ENCODE measurements at places on chromosomes 7 and 10.

- no peak for DNase-seq
Measured at GRCh38 chr7:39375047-39375873, 190.9 kb upstream of the YAE1 start.

GRCh38 chr10:96548589-96548988, 34.9 kb upstream of the TLL2 start:
- DNase-seq = no peak

DNA sequence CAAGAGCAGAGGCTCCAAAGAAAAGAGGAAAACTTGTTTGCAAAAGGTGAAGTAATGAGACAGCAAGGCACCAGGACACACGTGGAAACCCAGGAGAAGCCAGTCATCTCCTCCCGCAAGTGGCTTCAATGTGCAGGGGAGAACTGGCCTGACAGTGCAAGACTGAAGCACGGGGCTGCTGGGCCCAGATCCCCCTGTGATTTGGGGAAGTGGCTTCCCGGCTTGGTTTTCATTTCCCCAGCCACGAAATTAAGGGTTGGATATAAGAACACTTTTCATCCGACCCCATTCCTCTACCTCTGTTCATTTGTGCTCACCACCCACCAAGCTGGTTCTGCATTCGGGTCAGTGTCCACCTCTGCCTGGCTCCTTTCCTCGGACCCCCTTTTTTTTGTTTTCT, 306.4 kb downstream of the FGFR2 start:
- no peak for DNase-seq

- no peak for DNase-seq
Measured at GRCh38 chr7:82162289-82162688, 281.3 kb downstream of the CACNA2D1 start.

GRCh38 chr10:1015688-1016087, 10.0 kb downstream of the IDI2 start:
- no peak for DNase-seq

DNA sequence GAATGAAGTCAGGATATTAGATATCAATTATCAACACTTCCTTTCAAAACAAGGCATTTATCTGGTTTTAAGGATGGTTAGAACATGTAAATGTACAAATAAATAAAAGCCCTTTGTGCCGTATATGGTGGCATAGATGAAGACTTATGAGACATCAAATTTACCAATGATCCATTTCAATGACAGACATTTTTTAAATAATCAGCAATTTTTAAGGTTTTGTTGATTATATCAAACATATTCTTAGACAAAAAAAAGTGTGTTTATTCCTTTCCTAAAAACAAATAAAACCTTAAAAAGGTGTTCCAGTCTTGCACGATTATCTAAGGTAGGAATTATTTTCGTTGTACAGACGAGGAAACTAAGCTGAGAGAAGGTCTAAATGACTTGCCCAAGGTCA, 13.8 kb downstream of the APBB1IP start:
- no peak for DNase-seq

DNA sequence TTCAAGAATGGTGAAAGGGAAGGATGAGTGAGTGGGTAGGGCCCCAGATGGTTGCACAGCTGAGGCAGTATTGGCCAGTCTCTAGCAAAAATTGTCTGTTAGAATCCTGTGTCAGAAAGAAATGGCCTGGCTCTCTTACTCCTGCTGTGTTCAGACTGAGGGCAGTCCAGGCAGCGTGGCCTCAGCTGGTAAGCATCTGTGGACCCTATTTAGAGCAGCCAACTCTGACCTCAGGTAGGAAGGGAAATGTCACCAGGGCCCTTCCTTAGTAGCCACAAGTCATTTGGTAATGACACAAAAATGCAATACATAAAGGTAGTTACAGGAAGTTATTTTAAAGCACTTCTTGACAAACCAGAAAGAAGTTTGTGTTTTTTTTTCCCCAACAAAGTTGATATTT, 1194.7 kb downstream of the CNTNAP2 start:
- no peak for DNase-seq

GRCh38 chr7:52151559-52151958, 835.0 kb upstream of the COBL start:
- DNase-seq = no peak

GRCh38 chr10:63058236-63058635, 74.9 kb upstream of the NRBF2 start:
- no peak for DNase-seq

DNA sequence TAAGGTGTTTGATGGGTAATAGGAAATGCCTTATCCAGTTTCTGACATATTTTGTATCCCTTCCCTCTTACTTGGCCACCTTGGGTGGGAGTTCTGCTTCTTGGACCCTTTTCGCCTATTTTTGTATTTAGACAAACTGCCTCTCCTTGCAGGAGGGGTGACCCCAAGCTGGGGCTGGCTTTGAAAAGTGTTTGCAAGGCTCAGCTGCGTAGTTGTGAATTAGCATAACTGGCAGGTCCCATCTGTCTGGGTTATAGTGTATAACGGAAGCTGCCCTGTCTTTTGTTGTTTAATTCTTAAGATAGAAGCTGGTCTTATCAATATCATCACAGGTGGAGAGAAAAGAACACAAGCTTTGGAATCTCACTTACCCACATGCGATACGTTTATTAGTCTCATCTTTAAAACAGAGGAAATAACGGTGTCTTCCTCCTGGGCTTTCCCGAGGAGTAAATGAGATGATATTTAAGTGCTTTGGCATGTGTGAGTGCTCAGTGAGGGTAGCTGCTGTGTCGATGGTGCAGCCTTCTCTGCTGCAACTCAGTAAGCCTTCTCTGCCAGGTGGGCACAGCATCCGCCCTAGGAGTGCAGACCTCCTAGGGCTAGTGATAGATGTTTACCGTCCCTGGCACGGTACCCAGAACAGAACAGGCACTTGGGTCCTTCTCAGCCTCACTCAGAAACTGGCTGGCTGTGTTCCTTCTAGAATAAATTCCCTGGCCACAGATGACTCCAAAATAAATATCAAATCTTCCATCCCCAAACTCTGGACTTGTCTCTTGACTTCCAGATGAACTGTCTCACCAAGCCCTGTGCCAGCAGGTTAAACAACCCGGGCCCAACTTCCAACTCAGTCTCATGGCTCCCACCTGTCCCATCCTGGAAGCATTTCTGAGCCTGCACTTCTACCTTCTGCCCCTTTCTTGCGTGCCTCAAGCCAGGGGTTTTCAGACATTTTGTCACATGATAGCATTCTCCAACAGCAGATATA, 227.3 kb downstream of the GFRA1 start:
- DNase-seq = no peak

GRCh38 chr10:88707429-88708155, 1.5 kb downstream of the LIPK start:
- peak; percentile 89 for DNase-seq

DNA sequence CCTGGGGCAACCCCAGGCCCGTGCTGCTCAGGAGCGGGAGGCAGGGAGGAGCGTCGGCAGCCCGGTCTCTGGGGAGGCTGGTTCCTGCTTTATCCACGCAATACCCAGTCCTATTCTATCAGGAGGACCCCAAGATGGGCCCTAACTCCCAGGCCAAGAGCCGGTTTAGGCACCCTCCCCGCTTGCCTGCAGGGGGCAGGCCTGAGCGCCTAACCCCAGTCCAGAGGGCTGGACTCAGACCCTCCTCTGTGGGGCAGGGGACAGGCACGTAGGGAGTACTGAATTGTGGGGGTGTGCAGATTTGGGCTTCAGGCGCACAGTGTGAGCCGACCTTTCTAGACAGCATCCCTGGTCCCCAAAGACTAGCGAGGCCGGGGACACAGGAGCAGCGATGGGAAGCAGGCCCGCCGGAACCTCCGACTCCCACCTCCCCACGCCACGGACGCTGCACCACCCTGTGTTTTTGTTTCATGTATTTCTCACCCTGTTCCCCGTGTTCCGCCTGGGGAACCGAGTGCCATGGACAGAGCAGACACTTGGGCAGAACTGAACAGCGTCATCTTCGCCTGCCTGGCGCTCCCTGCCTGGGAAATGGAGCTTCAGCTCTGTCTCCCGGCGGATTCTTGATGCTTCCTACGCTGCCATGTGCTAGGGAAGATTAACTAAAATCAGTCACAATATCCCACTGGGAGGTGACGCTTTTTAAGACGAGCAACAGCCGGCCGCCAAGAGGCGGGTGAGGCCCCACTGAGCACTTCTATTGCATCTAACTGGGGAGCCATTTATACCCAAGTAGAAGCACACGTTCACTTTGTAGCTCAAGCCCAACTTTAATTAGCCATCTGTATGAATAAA, 5.3 kb downstream of the NUDT1 start:
- DNase-seq = no peak

- peak; percentile 71 for DNase-seq
Measured at GRCh38 chr10:62613424-62613823, 191.1 kb upstream of the ADO start.

- no peak for DNase-seq
Measured at GRCh38 chr7:139663608-139664177, 114.1 kb downstream of the HIPK2 start.

- no peak for DNase-seq
Measured at GRCh38 chr7:138167869-138168296, 91.6 kb downstream of the AKR1D1 start.

DNA sequence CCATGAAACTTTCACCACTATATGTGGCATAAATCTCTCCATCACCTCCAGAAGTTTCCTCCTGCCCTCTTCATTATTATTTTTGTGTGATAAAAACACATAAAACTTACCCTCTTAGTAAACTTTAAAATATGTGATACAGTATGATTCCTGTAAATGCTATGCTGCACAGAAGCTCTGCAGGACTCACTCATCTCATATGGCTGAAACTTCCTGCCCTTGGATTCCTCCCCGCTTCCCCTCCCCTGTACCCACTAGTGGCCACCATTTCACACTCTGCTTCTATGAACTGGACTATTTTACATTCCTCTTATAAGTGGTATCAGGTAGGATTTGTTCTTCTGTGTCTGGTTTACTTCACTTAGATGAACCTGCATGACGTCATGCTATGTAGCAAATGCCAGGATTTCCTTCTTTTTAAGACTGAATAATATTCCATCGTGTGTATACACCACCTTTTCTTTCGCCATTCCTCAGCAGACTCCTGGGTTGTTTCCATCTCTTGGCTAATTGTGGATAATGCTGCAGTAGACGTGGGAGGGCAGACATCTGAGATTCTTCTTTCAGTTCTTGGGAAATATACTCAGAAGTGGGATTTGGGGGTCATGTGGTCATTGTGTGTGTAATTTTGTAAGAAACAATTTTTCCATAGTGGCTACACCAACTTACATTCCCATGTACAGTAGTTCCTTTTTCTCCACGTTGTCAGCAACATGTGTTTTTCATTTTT, 335.2 kb downstream of the SDK1 start:
- peak; percentile 22 for DNase-seq

- no peak for DNase-seq
Measured at GRCh38 chr10:86372784-86373239, 6.2 kb upstream of the GRID1 start.

- no peak for DNase-seq
Measured at GRCh38 chr7:39086638-39087360, 109.1 kb downstream of the POU6F2 start.

GRCh38 chr10:23198940-23199767, 7.0 kb downstream of the PTF1A start:
- DNase-seq = peak; percentile 3

DNA sequence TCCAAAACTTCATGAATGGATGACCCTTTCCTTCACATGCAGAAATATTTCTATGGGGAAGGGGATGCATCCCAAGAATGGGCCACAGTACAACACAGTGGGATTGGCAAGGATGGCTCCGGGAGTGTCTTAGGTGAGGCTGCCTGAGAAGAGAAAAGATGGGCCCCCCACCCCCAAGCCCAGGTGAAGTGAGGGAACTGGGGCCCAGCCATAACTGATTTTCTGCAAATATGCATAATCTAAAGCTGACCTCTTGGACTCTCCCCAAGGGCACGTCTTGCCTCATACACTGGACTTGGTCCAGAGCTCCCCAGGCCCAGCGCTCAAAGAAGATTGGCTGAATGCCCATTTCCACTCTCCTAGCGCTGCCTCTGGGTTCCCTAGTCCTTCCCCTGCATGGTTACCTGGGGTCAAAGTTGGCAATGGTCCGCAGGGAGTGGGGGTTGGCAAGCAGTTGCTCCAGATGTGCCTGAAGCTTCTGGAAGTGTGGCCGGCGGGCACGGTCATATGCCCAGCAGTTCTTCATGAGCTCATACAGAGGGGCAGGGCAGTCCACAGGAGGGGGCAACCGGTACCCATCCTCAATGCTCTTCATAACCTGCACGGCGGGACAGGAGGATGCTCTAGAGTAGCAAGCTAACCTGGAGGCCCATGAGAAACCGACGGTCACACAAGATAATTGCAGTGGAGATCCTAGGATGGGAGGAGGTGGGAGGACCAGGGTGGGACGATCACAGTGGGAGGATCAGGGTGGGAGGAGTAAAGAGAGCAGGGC, 12.3 kb downstream of the ZYX start:
- DNase-seq = peak; percentile 67

DNA sequence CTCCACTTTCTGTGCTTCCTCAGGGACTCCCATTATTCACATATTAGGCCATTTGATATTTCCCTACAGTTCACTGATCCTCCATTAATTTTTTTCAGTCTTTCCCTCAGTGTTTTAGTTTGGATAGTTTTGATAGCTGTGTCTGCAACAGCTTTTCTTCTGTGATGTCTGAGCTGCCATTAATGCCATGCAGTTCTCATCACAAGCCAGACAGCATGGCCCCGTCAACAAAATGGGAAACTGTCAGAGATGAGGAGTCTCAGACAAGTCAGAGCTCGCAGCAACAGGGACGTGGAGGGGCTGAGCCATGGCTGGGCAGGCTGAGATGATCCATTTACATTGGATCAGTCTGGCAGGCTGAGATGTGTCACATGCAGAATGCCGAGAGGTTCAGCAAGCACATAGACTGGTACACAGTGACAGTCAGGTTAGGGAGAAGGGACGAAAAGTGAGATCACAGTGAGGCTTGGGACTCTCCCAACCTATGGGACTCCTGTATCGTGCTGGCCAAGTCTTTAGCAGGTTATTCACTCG, 65.4 kb downstream of the NPS start:
- DNase-seq = no peak

DNA sequence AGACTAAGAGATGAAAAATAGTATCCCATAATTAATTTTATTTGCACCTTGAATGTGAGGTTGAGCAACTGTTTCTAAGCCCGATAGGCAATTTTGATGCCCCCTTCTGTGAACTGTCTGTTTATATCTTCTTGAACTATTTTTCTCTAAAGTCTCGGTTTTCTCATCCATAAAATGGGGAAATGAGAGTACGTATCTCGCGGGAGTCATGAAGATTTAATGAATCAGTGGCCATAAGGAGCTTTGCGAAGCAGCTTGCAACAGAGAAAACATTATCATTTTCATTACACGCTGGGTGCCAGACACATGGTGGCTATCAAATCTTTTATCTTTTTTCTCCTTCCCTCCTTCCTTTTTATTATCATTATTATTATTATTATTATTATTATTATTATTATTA, 108.1 kb upstream of the CARD11 start:
- DNase-seq = no peak

- DNase-seq = peak; percentile 99
Measured at GRCh38 chr10:30178356-30178964, 119.1 kb upstream of the JCAD start.

DNA sequence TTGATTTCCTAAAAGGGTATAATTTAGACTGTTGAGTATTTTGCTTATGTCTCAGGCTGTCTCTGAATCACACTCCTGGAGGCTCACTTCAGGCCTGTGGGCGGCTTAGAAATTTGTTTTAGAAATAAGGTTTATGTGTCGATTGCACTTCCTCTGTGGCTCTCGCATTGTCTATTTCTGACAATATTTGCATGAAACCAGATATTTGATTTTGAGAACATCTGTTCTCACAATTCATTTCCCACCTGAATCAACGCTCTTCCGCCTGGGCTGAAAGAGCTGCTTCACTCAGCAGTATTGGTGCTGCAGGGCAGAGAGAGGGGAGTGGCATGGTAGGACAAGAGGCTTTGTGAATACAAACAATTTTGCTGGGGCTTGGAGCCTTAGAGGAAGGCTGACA, 262.0 kb downstream of the ADRA2A start:
- DNase-seq = no peak

Measured in fibroblast of lung (primary cell).